Stimulated activated CD8-positive, alpha-beta memory T cell treated with anti-CD3 and anti-CD28 coated beads, Interleukin-2, amount 100 ng/mL, for 1 hour (primary cell): ENCODE measurements at places on chromosomes 4 and X.

GRCh38 chrX:16239211-16239610 lies 71.9 kb downstream of the MAGEB17 start:
- no peak for DNase-seq

DNA sequence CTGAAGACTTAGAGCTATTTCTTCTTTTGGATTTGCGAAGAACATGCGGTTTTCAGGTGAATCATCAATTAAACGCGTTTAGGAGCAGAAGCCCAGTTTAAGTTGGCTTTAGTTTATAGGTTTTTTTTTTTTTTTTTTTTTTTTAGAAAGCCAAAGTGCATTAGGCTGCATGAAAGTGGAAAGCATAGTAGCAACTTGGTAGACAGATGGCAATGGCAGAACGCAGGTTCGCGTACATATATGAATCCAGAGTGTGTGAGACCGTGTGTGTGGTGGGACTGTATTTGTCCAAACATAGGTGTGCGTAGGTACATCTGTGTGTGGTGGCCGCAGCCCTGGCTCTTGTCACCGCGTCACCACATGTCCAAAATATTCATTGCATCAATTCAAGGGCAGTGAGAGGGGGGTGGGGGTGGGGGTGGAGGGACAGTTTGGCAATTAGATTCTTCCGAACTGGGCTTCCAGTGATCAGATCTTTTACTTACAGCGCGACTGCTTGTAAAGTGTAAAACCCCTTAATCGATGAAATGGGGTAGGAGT lies 901 bp downstream of the JADE1 start:
- DNase-seq = no peak

DNA sequence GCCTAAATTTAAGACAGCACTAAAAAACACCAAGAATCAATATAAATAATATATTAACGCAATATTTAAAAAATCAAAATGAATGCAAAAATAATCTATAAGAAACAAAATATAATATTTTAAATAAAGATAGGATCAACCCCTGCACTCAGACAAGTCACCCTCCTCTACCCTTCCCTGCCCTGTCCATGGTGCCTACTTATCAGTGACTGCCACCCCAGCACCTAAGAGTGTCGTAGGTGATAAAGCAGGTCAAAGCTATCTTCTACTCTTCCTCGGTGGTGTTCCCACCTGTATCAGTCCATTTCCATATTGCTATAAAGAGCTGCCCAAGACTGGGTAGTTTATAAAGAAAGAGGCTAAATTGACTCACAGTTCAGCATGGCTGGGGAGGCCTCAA lies 251.9 kb downstream of the STIM2 start:
- no peak for DNase-seq

GRCh38 chr4:158796370-158797140 lies 27.7 kb downstream of the FNIP2 start:
- no peak for DNase-seq

DNA sequence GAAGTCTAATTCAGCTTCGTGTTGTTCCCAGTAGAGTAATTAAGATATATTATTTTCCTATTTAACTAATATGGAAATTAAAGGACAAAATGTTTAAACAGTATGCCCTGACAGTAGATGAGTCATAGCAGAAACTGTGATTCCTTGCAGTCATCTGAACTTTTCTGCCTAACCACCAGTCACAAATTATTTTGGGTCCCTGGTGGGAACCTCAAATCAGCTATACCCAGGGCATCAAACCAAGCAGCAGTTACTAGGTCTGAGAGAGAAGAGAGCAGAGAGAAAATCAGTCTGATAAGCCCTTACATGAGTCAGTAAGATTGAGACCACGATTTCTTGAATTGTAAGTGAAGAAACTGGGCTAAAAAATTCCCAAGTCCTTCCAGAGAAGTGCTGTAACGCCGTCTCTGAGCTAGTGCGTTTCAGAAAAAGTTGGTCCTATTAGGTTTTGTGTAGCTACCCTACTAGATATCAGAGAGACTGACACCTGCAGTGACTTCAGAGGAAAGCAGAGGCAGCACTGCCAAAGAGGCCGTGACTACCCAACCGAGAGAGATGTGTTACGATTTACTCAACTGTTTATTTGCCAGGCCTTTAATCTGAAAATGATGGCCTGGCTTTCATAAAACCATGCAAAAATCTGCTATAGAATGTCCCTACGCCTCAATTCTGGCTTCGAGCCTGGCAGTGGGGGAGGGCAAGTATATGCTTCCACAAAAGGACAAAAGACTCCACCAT lies 21.7 kb upstream of the GPM6A start:
- DNase-seq = no peak

DNA sequence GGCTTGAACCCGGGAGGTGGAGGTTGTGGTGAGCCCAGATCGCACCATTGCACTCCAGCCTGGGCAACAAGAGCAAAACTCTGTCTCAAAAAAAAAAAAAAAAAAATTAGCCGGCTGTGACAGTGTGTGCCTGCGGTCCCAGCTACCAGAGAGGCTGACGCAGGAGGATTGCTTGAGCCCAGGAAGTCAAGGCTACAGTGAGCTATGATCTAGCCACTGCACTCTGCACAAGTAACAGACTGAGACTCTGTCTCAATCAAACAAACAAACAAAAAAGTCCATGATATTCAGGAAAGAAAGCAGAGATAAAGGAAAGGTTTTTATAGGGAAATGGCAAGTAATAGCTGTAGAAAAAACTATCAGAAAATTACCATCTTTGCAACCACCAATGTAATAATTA lies 2.1 kb upstream of the LAGE3 start:
- no peak for DNase-seq

- DNase-seq = no peak
Observed at GRCh38 chr4:129929052-129929451, 833.1 kb downstream of the C4orf33 start.

- no peak for DNase-seq
Observed at GRCh38 chrX:134171661-134172587, 65.1 kb upstream of the CCDC160 start.
